Osteocyte (in vitro differentiated cells): ENCODE measurements at places on chromosomes 2 and 18. TPM values are rescaled to one million over a fixed set of nuclear protein-coding genes. Genes with fewer than 3 reads are reported as not detected.

GRCh38 chr2:172710584-172711047 is 25.0 kb upstream of the RAPGEF4 start:
- no peak for DNase-seq

- DNase-seq, result no peak
Measured at GRCh38 chr2:65357095-65357958, 75.1 kb downstream of the SPRED2 start.

GRCh38 chr2:180873219-180873618 is 107.2 kb upstream of the UBE2E3 start:
- DNase-seq, result no peak

GRCh38 chr18:47397671-47398319 is 146.3 kb upstream of the SKOR2 start:
- DNase-seq, result no peak

DNA sequence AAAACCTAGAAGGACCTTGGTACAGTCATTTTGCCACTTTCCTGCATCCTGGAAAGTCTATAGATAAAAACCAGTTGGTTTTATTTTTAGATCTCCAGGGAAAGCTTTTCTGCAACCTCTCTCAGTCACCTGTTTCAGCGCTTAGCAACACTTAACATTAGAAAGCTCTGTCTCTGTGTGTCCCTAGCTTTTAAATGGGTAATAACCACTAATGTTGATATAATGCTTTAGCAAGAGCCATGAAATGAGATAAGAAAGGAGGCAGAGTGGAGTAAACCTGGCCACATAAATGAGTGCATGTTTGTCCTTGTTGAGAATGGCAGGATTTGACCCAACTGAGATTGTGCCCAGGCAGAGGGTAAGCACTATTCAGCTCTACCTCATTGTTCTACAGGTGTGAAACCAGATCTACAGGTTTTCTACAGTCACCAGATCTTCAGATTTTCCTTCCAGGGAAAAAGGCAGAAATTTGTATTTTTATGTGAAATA is 44.8 kb downstream of the MARCHF4 start:
- no peak for DNase-seq

DNA sequence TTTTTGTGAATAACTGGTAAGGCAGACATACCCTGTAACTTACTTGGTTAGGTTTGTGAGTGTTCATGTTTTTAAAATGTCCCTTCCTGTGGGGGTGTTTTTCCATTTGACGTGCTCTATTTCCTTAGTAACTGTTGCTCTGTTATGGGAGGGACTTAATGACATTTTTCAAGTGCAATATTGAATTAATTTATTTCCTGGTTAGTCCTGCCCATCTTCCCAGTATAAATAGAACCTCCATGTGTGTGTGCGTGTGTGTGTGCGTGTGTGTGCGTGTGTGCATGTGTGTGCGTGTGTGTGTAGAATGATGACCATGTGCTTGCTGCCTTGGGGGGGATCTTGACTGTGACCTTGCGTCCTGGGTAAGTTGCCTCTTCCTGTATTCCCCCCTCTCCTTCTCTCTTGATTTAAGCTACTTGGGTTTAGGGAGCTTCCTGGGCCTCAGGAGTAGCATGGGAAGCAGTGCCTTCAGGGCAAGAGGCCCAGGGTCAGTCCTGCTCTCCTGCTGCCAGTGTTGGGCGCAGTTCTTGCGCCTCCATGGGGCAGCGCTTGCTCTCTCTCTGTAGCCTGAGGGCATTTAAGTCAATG is 163.9 kb downstream of the LDLRAD4 start:
- DNase-seq, result peak; percentile 66

DNA sequence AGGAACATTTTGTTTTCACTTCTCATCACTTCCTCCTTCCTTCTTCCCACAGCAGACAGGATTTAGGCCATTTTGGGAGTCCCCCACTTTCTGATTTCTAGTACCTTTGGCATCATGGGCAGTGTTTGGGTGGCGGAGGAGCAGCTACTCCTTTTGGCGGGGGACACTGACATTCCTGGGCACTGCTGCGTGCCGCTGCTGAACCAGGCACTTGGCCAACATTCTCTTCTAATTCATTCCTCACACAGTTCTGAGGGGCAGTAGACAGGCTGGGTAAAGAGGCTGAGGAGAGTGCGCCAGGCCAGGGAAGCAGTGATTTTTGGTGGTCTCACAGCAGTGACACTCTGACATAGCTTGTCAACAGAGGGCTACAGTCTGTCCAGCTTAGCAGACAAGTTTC is 270.2 kb downstream of the LOXHD1 start:
- no peak for DNase-seq

ERICH2 gene
- total RNA-seq, result not detected in 2 replicates

OSR1 gene
- total RNA-seq, result 5.8 and 6.1 TPM in 2 replicates

SH3RF3 gene
- total RNA-seq, result 79.4 and 84.4 TPM in 2 replicates
